Mammary microvascular endothelial cell (primary cell): ENCODE measurements at places on chromosomes 3 and 15. TPM values are rescaled to one million over a fixed set of nuclear protein-coding genes. Genes with fewer than 3 reads are reported as not detected.

MON1A gene
- total RNA-seq, result 23.2 and 27.2 TPM in 2 replicates

NXPE3 gene
- 6.7 and 7.9 TPM in 2 replicates for total RNA-seq

TEX9 gene
- 1.5 and 1.6 TPM in 2 replicates for total RNA-seq

NSMCE3 gene
- total RNA-seq, result 8.9 and 11.4 TPM in 2 replicates

LRRC31 gene
- not detected in 2 replicates for total RNA-seq

C3orf38 gene
- 15.5 and 15.9 TPM in 2 replicates for total RNA-seq

KBTBD13 gene
- not detected in 2 replicates for total RNA-seq

SERINC4 gene
- 0.05 TPM in 1 of 2 replicates, not detected in the other for total RNA-seq

STAB1 gene
- 149 and 154 TPM in 2 replicates for total RNA-seq

ISY1 gene
- total RNA-seq, result 25.0 and 28.1 TPM in 2 replicates

THPO gene
- total RNA-seq, result not detected in 2 replicates

CCDC9B gene
- 6.3 and 7.7 TPM in 2 replicates for total RNA-seq

GRAMD2A gene
- 0.20 and 0.47 TPM in 2 replicates for total RNA-seq

NANOGP8 gene
- total RNA-seq, result 0.20 TPM in 1 of 2 replicates, not detected in the other

RRP9 gene
- total RNA-seq, result 36.6 and 38.9 TPM in 2 replicates

TEX55 gene
- total RNA-seq, result not detected in 2 replicates

P2RY12 gene
- total RNA-seq, result not detected in 2 replicates

DGKG gene
- total RNA-seq, result 2.4 and 2.9 TPM in 2 replicates

SLC51B gene
- not detected in 2 replicates for total RNA-seq

GADL1 gene
- 0.05 TPM in 1 of 2 replicates, not detected in the other for total RNA-seq

CCR9 gene
- not detected in 2 replicates for total RNA-seq

CFAP100 gene
- not detected in 2 replicates for total RNA-seq

USP50 gene
- not detected in 2 replicates for total RNA-seq

HRG gene
- not detected in 2 replicates for total RNA-seq
